ENCODE measurements at places on chromosomes 7 and 10.

GRCh38 chr7:44288811-44289340 lies 36.5 kb downstream of the CAMK2B start:
- DNase-seq: no peak

DNA sequence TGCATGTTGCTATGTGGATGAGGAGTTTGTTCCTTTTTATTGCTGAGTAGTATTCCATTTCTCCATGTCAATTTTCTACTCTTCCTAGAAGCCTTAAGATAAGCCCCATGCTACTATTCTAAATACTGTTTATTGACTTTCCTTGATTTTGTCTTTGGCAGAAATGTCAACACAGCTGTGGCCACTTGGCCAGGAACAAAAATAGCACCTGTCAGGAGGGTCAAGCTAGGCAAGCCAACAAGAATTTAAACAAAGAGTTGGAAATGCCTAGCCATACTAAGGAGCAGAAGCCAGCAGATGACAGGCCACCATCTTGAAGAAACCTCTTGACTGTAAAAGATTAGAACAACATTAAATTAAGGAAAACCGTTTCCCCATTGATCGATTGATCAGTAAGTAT lies 34.7 kb downstream of the JAZF1 start:
- DNase-seq: no peak

- DNase-seq: no peak
Measured at GRCh38 chr10:132129431-132129830, 57.3 kb upstream of the DPYSL4 start.

- no peak for DNase-seq
Measured at GRCh38 chr7:157587805-157588560, 251.2 kb downstream of the DNAJB6 start.

- no peak for DNase-seq
Measured at GRCh38 chr7:158309868-158310763, 277.5 kb downstream of the PTPRN2 start.

DNA sequence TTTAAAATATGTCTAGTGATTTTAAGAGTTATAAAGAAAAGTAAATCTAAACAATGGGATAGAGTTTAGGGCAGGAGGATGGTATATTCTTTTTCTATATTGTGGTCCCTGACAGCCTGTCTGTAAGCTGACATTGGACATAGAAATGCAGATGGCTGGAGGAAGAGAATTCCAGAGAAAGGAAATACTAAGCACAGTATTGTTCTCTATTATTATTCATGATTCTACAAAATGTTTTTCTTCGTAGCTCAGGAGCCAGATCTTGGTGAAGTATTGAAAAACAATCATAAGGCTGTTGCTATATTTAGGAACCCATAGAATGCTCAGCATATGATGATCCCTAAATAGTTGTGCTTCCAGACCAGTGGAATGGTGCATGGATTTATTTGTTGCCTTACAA lies 117.0 kb upstream of the FAM3C start:
- DNase-seq: no peak

- DNase-seq: no peak
Measured at GRCh38 chr10:44125879-44126278, 259.0 kb downstream of the CXCL12 start.

DNA sequence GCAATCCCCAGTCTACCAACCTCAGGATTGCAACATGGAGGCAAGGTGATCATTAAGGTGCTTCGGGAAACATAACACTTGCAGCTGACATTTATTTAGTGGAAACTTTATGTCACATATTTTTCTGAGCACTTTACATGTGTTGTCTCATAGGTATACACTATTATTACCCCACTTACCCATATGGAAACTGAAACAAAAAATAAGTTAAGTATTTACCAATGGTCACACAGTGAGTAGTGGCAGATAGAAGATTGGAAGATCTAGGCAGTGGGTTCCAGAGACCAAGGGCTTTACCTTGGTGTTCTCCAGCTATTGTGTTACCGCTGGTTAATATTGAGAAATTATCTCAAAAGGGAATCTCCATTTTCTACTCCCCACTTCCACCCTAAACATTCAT lies 1279.1 kb upstream of the SORCS1 start:
- no peak for DNase-seq

DNA sequence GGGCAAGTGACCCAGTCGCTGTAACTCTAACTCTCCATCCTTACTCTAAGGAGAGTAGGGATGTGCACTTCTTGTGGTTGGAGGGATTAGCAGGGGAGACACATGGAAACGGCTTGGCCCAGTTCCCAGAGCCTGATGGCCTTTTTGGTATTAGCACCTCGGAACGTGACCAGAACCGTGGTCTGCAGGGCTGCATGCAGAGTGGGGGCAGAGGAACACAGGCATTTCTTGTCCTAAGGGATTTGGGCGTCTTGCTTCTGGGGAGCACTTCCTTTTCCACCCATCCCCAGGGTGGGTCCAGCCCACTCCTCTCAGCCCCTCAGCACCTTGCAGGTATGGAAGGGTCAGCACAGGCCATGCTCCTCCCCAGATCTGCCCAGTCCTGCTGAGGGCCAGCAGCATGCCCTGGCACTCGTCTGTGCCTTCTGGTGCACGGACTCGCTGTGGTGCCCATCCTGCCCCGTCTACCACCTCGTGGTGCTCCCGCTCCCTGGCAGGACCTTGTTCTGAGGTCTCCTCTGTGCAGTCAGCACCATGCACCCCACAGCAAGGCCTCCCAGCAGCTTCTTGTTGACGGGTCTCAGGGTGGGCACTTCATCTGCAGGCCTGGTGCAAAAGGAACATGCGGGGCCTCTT lies 109.6 kb downstream of the ACTR3B start:
- DNase-seq: no peak

DNA sequence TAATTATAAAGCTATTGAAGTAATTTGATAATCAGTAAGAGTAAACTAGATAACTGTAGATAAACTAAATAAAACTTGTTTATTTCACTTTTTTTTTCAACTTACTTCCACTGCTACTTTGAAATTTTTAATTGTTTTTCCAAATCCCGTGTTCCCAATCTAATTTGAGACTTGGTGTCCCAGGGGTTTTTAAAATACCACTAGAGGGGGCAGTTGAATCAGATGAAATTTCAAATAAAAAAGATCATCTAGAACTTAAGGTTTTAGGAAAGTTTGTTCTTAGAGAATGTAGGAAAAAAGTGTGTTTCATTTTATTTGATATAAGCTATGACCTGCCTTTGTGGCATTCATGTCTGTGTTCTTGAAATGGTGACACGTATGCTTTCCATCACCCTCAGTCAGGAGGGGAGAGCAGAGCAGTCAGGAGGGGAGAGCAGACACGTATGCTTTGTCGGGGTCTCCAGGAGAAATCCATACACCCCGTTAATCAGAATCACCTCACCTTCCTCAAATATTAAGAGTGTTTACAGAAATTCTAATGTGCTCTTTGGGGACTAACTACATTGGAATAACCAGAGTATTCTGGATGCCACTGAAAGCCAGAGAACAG lies 49.9 kb downstream of the C10orf67 start:
- no peak for DNase-seq

DNA sequence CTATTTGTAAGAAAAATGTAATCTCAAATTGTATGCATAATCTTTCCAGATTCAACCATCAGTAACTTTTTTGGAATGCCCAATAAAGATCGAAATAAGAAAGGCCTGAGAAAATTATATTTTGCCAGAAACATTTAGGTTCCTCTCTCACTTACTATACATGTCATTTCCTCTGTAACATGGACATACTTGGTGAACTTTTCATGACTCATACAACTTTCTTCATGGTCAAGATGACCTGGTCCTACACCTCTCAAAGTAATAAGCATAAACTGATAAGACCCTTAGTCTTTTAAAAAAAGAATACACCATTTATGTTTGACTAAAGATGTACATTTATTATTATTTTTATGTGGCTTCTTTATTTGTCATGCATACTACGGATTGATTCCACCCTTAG lies 125.3 kb downstream of the REEP3 start:
- no peak for DNase-seq

DNA sequence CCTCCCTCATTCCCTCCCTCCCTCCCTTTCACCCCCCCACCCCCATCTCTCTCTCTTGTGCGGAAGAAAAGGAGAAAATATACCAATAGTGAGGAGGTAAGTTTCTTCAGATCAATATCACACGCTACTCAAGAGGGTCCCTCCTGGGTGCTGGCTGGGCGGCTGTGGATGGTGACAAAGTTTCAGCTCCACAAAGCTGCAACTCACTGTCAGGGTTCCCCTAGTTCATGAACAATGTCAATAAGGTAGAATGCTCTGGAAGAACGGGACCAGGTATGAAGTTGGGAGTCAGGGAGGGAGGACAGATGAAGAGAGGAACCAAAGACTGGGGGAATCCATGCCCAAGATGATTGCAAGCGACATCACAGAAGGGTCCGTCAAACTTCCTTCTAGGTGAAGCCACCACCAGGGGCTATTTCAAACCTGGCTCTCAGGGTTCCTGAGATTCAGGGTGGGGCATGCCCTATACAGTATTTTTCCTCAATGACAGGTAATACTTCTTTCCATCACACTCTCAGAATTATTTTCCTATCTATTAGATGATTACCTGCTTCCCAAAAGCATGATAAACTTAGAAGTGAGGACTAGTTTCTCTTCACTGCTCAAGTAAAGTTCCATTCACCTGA lies 1.4 kb upstream of the PDE1C start:
- no peak for DNase-seq

DNA sequence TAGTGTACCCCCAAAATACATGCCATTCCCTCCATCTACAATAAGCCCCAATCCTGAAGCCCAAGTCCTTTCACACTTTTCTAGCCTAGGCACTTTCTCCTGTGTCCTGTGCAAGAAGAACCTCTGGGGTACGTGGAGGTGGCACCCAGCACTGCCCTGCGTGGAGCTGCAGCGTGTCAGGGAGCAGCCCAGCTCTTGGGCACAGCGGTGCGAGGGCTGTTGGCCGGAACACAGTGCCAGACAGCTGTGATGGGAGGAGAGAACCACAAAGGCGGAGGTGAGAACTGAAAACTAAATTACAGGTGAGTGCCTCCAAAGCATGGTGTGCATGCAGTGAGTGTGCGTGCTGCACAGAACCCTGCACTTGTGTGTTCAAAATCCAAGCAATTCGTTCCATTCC lies 621.3 kb upstream of the ADARB2 start:
- DNase-seq: no peak

DNA sequence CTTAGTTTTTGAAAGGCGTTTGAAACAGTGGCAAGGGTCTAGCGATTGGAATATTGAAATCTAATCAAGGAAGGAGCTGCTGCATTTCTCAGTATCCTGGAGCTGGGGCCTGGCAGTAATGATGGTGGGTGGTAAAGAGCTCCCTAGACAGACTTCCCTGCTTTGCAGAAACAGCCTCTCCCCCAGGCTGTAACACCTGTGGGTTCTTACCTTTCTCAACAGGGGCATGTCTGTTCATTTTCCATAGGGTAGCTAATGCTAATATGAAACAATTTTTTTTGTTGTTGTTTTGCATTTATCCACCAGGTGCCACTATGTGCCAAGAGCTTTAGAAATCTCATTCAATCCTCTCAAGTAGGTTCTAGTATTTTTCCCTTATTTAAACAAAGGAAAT lies 345.5 kb downstream of the REEP3 start:
- no peak for DNase-seq

- no peak for DNase-seq
Measured at GRCh38 chr7:140035400-140036223, 27.1 kb downstream of the PARP12 start.

GRCh38 chr10:35822316-35822715 lies 180.2 kb upstream of the FZD8 start:
- DNase-seq: no peak

GRCh38 chr7:142771353-142771723 lies 568 bp downstream of the PRSS2 start:
- no peak for DNase-seq

DNA sequence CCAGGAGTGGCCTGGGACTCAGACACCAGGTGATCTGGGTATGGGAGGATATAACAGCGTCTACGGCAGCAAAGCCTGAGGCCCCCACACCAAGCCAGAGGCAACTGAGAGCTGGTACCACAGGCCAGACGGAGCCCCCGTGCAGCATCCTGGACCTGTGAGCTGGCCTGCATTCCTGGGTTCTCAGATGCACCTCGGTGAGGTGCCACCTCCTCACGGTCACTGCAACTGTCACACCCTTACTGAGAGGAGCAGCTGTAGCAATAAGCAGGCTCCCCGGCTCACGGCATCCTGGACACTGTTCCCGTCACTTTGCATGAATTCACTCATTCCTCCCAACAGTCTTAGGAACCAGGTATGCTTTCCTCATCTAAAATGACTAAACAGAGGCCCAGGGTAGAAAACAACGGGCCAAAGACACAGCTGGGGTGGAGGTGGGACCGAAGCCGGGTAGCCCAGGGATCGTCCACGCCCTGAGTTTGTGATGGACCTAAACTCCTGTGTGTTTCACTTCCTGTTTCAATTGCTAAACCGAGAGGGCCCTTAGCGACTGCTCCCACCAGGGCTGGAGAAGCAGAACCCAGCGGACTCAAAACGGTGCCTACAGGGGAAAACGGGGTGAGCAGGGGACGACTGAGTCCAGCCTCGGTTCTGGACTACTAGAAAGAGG lies 98.7 kb downstream of the CTBP2 start:
- DNase-seq: no peak

GRCh38 chr7:48090095-48090805 lies 1.2 kb downstream of the UPP1 start:
- DNase-seq: no peak

- DNase-seq: no peak
Measured at GRCh38 chr10:14751014-14751896, 23.4 kb downstream of the FAM107B start.

- DNase-seq: no peak
Measured at GRCh38 chr7:23474094-23474828, 4.0 kb upstream of the IGF2BP3 start.

GRCh38 chr7:39969431-39969830 lies 19.4 kb downstream of the CDK13 start:
- DNase-seq: no peak

DNA sequence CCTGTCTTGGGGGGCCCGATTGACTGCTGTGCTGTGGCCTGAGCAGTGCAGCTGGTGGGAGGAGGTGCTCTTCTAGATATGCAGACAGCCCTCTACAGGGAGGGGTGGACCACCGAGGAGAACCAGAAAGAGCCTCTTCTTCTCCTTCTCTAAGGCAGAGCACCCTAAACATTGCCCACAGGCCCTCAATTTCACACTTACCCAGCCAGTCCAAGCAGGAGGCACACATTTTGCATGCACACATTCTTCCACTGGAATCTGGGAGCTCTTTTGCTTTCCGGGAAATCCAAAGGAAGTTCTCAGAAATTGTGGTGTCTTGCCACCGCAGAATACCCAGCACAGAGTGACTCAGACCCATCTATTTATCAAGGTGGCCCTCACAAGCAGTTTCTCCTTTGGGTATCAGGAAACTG lies 45.8 kb downstream of the EEPD1 start:
- no peak for DNase-seq

- no peak for DNase-seq
Measured at GRCh38 chr10:122152544-122152943, 118.6 kb upstream of the BTBD16 start.

GRCh38 chr10:102342458-102342857 lies 53.0 kb upstream of the NFKB2 start:
- no peak for DNase-seq

GRCh38 chr7:30463405-30464145 lies 15.0 kb downstream of the NOD1 start:
- DNase-seq: no peak

DNA sequence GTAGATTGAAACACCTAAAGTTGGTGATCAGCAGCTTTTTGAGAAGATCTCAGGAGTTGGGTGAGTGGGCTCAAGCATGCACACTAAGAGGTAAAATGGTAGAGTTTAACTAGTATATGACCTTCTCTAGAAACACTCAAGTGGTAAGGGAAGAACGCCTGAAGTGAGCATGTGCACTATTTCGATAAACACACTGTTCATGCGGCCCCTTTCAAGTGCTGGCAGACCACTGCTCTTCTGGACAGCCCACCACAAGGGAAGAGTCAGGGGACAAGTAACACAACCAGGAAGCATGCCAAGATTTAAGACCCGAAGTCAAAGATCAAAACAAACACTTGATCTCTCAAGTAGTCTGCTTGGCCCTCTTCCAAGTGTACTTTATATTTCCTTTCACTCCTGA lies 519.5 kb upstream of the ZWINT start:
- no peak for DNase-seq
